Cardiac atrium fibroblast (primary cell): ENCODE measurements at places on chromosomes 4 and X. TPM values are rescaled to one million over a fixed set of nuclear protein-coding genes. Genes with fewer than 3 reads are reported as not detected.

The ZIC3 gene
- total RNA-seq, result not detected in 2 replicates

The ABCB7 gene
- 14.1 and 19.1 TPM in 2 replicates for total RNA-seq

The ARL9 gene
- 0.16 TPM in 1 of 2 replicates, not detected in the other for total RNA-seq

The HAUS7 gene
- 26.2 and 27.1 TPM in 2 replicates for total RNA-seq

The ITGB1BP2 gene
- total RNA-seq, result 1.3 TPM in 1 of 2 replicates, not detected in the other

The SRPX2 gene
- total RNA-seq, result 115 and 168 TPM in 2 replicates

The MTNR1A gene
- not detected in 2 replicates for total RNA-seq

The SOWAHB gene
- not detected in 2 replicates for total RNA-seq

The ABCG2 gene
- total RNA-seq, result under 0.01 and 0.32 TPM in 2 replicates

The OPRPN gene
- total RNA-seq, result not detected in 2 replicates

The ART3 gene
- not detected in 2 replicates for total RNA-seq

The VCX gene
- not detected in 2 replicates for total RNA-seq

The PDHA2 gene
- not detected in 2 replicates for total RNA-seq

The PLAC1 gene
- 1.8 TPM in 1 of 2 replicates, not detected in the other for total RNA-seq

The DCHS2 gene
- total RNA-seq, result not detected in 2 replicates

The SLC25A43 gene
- total RNA-seq, result 14.9 and 19.9 TPM in 2 replicates

The ACE2 gene
- total RNA-seq, result 1.3 TPM in 1 of 2 replicates, not detected in the other

The UNC5C gene
- 4.3 and 10.7 TPM in 2 replicates for total RNA-seq

The BMP3 gene
- not detected in 2 replicates for total RNA-seq

The NXF2B gene
- total RNA-seq, result not detected in 2 replicates

The KLHL2 gene
- 5.5 and 8.8 TPM in 2 replicates for total RNA-seq

The HMGN5 gene
- total RNA-seq, result 0.16 TPM in 1 of 2 replicates, not detected in the other

The SORCS2 gene
- 0.16 and 0.18 TPM in 2 replicates for total RNA-seq
